ENCODE measurements at places on chromosomes 6 and 20. TPM values are rescaled to one million over a fixed set of nuclear protein-coding genes. Genes with fewer than 3 reads are reported as not detected.

Gene SGK2
- not detected for total RNA-seq

Gene MUCL3
- total RNA-seq = 0.21 TPM

Gene SIRT5
- 4.2 TPM for total RNA-seq

Gene CDC40
- 6.9 TPM for total RNA-seq

Gene NT5E
- 1.3 TPM for total RNA-seq

DNA sequence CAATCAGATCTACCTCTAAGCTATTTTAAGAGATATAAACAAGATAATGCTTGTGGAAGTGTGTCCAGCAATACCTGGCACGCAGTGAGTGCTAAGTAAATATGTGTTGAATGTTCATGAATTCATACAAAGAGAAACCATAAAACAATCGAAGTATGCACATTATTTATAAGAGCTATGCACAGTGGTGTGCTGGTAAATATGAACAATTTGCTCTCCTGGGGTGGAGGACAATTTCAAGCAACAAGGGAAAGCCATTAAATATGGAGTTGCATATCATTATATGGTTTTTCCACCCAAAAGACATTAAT is 526.6 kb upstream of the MARCKS start:
- DNase-seq = no peak

DNA sequence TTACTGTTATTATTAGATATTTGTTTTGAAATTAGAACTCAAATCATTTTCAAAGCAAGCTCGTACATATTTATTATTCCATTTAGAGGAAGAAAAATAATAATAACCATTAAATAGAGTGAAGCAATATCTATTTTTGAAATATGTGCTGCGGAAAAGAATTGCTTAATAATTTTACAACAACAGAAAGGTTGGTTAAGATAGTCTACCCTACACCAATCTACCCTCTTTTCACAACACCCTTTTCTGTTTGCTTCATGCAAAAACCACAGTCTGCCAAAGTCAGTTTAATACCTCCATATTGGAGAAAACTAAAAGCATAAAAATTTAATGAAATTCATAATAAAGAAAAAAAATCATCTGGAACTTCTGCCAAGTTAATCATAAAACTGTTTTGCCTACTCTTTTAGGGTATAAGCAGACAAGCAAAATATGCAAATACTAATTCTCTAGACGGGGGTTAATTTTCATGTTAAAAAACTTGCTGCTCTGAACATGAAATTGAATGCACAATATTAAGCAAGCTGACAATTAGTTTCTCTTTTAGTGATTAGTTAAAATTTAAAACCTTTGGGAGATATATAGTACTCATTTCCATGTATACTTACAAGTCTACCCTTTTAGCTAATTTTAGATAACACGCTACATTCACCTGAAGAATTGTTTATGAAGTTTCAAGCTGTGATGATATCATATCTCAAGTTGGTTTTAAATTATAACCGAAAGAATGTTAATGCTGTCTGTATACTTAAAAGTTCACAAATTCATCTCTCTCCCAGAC is 100.2 kb downstream of the AHI1 start:
- no peak for DNase-seq

- no peak for DNase-seq
Measured at GRCh38 chr6:3506751-3507383, 50.0 kb upstream of the SLC22A23 start.

DNA sequence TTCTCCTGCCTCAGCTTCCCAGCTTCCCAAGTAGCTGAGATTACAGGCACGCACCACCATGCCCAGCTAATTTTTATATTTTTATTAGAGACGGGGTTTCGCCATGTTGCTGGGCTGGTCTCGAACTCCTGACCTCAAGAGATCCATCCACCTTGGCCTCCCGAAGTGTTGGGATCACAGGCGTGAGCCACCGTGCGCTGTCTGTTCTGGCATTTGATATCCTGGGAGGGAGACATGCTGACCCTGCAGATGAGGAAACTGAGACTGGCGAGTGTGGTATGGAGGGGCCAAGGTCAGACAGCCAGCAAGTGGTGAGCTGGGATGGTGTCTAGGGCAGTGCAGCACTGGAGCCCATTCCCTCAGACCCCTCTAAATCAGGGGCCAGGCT is 44.6 kb downstream of the SRC start:
- DNase-seq = no peak

GRCh38 chr6:163776196-163776905 is 361.8 kb downstream of the QKI start:
- no peak for DNase-seq

DNA sequence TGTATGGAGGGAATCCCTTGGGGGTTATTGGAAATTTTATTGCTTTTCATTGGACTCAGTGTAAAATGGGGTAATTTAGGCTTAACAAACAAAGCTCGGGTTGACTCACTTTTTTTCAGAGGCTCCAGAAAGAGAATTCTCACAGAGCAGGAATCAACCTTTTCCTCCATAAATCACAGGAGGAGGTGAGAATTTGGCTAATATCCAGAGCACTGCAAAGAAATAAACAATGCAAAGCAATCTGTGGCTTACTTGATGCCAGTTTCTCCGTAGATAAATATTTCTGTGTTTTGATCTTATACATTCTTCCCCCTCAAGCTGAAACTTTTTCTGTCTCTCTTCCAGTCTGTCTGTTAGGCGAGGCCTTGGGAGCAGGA is 176.6 kb downstream of the TSHZ2 start:
- DNase-seq = no peak

DNA sequence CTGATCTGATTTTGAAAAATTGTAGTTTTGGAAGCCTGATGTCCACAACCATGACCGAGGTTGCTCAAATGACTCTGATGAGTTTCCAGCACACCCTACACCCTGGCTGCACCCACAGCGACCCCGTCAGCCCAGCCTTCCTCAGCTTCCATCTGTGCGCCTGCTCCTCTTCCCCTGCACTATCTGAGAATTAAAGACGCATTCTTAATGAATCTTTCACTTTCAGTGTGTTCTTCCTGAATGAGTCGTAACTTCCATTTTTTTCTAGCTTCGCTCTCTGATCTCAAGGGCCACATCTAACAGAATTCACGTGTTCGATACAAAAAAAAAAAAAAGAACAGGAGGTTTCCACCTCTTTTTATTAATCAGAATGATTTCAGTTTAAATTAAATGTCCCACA is 21.3 kb upstream of the RREB1 start:
- DNase-seq = no peak

GRCh38 chr6:4914420-4915159 is 89.2 kb downstream of the RPP40 start:
- DNase-seq = no peak

DNA sequence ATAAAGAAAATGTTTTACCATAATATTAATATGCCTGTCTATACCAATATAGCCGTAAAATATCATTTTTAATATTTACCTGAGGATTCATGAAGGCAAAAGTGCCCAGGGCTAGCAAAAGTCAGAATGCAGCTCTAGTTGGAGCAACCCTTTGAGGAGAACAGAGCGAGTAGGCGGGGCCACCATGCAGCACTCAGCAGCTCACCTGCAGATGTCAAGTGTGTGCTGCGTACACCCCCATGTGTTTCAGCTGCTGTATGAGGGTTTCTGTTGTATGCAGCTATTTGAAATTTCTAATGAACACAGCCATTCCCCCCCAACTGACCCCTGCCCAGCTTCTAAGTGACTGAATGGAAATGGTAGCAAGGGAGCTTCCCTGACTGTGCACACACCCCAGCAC is 508.0 kb downstream of the QKI start:
- no peak for DNase-seq

- DNase-seq = no peak
Measured at GRCh38 chr6:14903176-14904038, 342.5 kb upstream of the JARID2 start.

DNA sequence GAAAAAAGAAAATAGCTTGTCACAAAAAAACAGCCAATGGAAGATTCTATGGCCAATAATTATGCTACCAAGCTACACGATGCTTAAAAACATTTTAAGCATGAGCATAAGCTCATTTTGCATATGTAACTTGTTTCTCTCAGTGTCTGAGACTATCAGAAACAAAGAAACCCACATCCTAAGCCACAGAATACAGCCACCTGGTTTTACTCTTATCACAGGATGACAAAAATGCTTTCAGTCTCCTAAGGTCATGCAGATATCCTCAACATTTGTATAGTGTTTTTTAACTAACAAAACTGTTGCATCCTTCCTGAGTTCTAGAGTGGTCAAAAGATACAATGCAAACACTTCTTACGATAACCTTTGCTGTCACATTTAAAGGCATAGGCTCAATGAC is 172.1 kb upstream of the RUNX2 start:
- DNase-seq = no peak

DNA sequence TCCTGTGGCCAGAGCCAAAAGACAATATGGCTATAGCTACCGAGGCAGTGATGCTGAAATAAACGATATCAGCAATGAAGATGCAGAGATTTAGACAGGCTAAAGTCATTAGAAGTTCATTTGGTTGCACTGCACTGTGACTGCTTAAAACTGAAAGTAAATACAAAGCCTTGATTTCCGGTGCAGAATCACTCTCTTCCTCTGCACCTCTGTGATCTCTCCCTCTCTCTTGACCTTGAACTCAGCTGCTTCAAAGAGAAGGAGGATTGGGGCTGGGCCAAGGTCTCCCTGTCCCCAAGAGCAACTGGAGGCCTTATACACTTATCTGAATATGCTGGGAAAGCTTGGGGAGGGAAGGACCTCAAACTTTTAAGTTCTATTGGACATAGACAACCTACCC is 34.6 kb upstream of the SPACA1 start:
- no peak for DNase-seq

- no peak for DNase-seq
Measured at GRCh38 chr6:156808287-156808686, 31.1 kb downstream of the ARID1B start.

- no peak for DNase-seq
Measured at GRCh38 chr6:41602864-41603608, 35.2 kb upstream of the MDFI start.

DNA sequence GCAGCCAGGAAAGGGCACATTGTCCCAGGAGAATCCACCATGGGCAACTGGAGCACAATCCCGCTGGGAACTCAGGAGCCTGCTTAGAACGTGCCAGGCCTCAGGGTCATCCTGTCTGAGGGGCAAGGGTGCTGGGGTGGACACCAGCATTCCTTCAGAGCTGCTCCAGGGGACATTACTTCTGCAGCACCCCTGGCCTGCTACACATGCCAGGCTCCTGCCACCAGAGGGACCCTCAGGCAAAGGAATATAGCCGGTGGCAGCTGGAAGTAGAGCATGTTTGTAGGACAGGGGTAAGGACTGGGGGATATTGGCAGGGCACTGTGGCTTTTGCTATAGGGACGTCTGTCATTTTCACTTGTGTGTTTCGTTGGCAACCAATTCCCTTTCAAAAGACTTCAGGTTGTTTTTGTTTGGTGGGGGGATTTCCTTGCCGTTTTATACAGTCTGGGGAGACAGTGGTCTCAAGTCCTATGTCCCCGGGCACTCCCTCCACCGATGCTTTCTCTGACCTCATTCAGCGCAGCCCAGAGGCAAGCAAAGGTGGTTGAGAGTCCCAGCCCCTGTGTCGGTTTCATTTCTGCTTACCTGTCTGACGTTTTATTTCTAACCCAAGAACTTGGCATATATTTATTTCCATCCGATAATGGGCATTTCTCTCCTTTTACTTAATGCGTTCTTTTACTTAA is 130.8 kb downstream of the JPH2 start:
- no peak for DNase-seq

- no peak for DNase-seq
Measured at GRCh38 chr6:168343239-168344150, 23.9 kb upstream of the DACT2 start.

DNA sequence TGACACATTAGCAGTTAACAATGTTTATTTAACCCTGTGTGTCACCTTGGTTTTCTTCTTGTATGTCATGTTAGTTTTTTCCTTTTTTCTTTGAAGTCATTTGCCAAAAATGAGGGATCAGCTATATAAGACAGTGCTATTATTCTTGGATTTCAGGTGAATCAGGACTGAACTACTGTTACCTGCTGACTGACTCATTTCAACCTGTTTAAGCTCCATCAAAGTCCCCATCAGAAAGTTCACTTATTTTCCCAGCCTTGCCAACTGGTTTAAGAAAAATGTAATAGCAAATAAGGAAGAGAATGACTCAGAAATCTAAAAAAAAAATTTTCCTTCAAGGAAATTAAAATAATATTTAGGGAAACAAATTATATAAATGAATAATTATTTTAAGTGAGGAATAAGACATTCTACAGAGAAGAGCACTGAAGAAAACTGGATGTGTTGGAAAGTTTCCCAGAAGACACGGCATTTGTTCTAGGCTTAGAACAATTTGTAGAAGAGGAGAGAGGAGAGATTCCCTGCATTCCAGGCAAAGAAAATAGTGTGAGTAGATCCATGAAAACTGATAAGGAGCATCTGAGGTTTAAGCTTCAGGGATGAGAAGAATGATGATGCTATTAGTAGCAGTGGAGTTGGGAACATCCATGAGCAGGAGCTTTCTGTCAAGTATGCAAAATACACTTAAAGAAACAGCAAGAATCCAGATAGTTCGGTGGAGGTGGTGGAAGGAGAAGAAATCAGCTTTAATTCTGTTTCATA is 84.9 kb upstream of the SIM1 start:
- no peak for DNase-seq

GRCh38 chr6:33165581-33166258 is 26.5 kb downstream of the COL11A2 start:
- DNase-seq = no peak

DNA sequence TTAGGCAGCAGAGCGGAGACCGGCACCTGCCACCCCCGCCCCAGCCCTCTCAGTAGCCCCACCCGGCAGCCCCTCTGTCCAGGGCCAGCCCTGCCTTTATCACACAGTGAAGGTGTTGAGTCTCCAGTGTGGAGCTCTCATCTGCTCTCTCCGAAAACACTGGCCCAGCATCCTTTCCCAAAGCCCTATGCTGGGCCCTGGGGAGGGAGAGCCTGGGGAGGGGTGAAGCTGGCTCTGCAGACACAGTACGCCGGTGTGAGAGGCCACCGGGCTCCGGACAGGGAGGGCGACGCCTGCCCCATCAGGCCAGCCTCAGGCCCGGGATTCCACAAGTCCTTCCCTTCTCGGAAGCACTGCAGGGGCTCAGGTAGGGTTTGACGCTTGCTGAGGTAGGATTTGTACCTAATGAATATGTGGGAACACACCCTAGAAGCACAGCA is 186.9 kb downstream of the ERMARD start:
- no peak for DNase-seq

DNA sequence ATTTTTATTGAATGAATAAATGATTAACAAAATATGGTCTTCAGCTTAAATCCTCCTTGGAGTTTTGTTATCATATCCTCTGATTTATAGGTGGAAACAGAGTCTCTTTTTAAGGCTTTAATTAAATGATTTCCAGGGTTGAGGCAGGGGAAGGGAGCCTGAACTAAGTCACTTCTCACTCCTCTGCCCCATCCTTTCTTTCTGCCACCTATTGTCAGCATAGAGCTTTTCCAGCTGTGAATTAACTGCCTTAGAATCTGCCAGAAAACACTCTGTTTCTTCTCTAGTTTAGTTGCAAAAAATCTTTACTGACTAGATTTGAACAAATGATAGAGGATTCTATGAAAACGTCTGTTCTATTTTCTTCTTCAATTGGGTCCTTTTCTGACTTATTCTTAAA is 9.8 kb downstream of the OGFRL1 start:
- no peak for DNase-seq
